ENCODE measurements at places on chromosomes 11 and 22.
A peak's percentile ranks its signal among the peaks of the same experiment; 100 is the strongest.

GRCh38 chr22:20577045-20577444 lies 69.6 kb downstream of the MED15 start:
- no peak for DNase-seq

DNA sequence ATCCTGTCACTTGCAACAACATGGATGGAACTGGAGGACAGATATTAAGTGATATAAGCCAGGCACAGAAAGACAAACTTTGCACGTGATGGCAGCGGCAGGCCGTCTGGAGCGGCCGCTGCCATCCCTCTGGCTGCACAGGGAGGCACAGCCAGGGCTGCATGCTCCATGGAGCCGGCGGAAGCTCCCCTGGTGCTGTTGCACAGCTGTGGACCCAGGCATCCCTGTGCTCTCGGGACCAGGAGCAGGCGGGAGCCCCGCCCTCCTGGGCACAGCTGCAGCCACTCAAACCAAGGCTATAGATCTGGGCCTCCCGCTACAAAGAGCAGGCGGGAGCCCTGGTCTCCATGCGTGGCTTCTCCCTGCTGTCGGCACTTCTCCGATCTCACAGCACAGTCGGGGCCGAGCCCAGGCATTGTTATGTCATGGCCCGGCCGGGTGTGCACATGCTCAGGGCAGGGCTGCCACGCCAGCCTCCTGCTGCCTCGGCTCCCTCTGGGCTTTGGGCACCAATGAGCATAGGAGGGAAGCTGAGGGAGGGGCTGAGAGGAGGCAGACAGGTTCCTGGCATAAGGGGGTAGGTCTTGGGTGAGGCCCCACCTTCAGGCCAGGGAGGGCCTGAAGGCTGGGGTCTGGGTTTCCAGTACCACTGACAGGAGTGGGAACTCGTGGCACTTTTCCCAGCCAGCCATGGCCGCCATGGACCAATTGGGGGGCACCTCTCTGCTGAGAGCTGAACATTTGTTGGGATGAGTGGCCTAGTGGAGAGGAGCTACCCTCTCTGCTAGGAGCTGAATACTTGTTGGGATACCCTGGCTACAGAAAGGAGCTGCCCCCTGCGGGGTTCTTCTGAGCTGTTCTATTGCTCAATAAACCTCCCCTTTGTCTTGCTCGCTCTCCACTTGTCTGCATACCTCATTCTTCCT lies 16.7 kb downstream of the RRP8 start:
- no peak for DNase-seq

- DNase-seq = no peak
These were observed at the start of gene LMO2 for GRCh38 chr11:33891714-33892327. LMO2 (minus strand) TSS chr11:33892076; CDS start chr11:33869716, 22,360 bp downstream.

- DNase-seq = no peak
These were observed 86.7 kb upstream of the DDI1 start for GRCh38 chr11:103949781-103950180.

- no peak for DNase-seq
These were observed 54.6 kb upstream of the OR5P2 start for GRCh38 chr11:7851391-7851790.

DNA sequence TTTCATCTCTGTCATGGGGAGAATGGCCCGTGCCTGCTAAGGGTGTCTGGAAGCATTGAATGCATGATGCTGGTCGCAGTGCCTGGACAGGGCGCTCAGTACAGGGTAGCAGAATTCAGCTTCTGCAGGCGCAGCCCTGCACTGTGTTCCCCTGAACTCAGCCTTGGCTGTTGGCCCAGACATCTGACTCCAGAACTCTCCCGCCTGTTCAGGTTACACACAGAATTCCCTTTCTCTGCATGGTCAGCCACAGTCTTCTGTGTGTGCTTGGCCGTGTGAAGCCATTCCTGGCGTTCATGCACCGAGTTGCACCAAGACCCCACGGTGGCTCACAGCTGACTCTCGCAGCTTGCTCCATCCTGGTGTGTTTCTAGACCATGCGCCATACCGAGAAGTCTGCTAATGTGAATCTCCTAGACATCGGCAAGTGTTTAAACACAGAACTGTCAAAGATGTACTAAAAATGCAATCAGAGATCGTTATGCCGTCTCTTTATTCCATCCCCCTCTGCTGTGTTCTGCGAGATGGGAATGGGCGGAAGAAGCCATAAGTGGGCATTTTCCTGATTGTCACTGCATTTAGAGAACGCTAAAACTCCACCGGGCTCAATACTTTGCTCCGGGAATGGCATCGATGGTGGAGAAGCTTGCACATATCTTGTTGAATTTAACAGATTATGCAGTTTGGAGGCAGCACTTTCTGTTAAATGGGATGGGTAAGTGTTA lies 55.6 kb downstream of the MPPED1 start:
- no peak for DNase-seq

DNA sequence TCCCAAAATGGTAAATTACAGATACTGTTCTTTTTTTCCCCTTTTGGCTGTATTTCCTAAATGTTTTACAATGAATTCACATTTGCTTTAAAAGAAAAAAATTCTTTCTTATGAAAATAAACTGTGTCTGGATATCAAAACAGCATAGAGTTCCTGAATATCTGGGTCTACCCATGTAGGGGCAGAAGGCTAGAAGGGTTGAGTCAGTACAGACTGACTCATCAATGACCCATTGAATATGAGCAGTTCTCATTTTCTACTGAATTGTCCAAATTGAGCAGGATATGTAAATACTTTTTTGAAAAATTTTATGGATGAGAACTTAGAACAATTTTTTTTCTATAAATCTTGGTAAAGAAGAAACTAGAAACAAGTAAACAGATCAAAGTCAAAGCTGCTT lies 16.3 kb upstream of the C11orf87 start:
- no peak for DNase-seq

GRCh38 chr22:17260950-17261349 lies 41.7 kb upstream of the ADA2 start:
- no peak for DNase-seq

DNA sequence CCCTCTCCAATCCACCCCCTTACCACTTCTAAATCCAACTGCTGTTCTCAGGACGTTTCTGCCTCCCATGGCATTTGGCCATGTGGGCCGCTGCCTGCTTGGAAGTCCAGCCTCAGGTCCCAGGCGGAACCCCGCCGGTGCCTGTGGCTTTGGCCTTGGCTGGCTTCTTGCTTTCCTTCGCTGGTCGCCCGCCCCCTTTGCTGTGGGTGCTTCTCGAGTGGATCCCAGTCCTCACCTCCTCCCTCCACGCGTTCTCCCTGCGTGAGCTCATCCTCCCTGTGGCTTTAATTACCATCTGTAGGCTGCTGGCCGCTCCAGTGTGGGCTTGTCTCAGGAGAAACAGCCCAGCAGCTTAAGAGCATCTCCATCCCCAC lies 111.7 kb downstream of the NECTIN1 start:
- no peak for DNase-seq

- no peak for DNase-seq
These were observed 15.4 kb upstream of the TUBA8 start for GRCh38 chr22:18095101-18095805.

- DNase-seq = peak; percentile 2
These were observed 31.7 kb upstream of the OAF start for GRCh38 chr11:120179057-120179672.

GRCh38 chr22:27283714-27284113 lies 517.8 kb downstream of the MN1 start:
- DNase-seq = no peak

DNA sequence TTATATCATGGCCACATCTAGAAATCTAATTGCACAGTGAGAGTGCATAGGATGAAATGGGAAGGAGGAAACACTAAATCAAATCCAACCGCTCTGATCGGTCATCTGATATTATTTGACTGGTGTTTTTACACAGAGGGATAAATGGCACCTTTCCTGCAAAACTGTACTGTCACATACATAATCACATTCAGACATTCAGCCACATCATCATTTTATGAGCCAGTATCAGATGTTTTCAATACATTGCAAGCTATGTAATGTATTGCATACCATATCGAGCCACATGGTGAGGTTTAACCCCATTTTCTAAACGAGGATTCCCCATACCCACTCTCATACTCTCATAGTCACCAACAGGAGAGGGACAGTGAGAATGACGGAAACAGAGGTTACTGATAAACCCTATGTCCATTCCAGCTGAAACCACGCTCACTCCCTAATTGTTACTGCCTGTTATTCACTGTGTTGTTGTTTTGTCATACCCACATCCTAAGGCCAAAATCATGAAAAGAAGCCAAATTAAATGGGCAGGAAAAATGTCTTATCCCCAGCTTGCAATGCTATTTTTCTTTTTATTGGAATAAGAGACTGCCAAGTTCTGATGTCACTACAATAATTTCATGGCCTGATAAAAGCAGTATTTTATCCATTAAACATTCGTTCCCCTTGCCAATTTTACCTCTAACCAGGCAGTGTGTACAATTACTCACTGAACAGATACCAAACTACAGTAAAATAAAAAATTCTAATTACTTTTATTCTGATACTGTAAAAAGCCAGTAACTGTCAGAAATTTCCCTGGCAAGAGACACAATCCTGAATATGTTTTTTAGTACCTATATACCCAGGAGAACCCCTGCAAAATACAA lies 9.0 kb downstream of the CDON start:
- DNase-seq = no peak

- DNase-seq = no peak
These were observed 81.9 kb downstream of the BDNF start for GRCh38 chr11:27618281-27618915.

- DNase-seq = peak; percentile 88
These were observed 398 bp upstream of the ATG16L2 start for GRCh38 chr11:72813740-72814285.

- peak; percentile 95 for DNase-seq
These were observed at the start of gene BCL2L13 for GRCh38 chr22:17638432-17639246. BCL2L13 (plus strand) TSS chr22:17638757; CDS start chr22:17655712, 16,955 bp downstream.

GRCh38 chr11:26891501-26891900 lies 102.4 kb upstream of the FIBIN start:
- DNase-seq = no peak

- DNase-seq = no peak
These were observed 73.5 kb upstream of the GRAMD1B start for GRCh38 chr11:123356539-123356938.

DNA sequence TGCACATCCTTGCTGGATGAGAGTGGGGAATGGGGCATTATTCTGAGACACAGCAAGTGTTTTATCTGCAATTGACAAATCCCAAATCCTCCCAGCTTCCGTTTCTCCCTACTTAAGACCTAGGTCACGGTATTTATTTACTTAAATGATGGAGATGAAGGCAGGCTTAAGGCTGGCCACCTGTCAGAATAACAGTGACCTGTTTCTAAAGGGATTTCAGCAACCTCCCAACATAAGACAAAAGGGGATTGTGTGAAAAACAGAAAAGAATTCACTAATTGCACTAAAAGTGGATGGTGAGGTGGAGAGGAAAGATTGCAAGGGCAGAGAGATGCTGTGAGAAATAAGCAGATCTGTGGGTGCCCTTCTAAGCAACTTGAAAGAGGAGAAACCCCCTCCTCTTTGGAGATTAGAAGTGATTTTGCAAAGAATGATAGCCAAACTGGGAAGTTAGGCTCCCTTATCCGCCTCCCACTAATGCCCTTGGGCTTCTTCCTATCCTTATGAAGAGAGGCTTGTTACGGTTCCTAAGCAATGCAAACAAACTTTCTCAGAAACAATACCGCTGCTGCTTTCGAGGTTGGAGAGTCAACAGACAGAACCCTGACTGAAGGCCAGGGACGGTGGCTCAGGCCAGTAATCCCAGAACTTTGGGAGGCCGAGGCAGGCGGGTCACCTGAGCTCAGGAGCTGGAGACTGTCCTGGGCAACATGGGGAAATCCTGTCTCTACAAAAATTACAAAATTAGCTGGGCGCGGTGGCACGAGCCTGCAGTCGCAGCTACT lies 84.3 kb downstream of the ARL14EP start:
- DNase-seq = no peak

DNA sequence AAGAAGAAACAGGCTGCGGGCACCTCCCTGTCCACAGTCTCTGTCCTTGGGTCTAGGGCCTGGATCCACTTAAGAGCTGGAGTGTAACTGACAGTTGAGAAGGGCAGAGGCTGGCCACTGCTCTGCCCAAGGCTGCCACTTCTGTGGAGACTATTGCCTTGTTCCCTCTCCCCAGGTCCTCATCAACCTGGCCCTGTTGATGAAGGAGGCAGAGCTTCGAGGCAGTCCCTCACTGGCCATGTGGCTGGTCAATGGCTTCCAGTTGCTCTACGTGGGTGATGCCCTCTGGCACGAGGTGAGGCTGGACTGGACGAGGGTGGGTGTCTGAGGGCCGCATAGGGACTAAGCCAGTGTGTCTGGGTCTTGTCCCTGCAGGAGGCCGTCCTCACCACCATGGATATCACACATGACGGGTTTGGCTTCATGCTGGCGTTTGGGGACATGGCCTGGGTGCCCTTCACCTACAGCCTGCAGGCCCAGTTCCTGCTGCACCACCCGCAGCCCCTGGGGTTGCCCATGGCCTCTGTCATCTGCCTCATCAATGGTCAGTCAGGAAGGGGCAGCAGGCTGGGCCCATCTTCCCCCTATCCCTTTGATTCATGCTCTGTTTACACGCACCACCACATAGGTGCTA lies 2.8 kb downstream of the ZNHIT2 start:
- DNase-seq = no peak

- DNase-seq = no peak
These were observed 35.6 kb downstream of the FBLN1 start for GRCh38 chr22:45538281-45538680.

DNA sequence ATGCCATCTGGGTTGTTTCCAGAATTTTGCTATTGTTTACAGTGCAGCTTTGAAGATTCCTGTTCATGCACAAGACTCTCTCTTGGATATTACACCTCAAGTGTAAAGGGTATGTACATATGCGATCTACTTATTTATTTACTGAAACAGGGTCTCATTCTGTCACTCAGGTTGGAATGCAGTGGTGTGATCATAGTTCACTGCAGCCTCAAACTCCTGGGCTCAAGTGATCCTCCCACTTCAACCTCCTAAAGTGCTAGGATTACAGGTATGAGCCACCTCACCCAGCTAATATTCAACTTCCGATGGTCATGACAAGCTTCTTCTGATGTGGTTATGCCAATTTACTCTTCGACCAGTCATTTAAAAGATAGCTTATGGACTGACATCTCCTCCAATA lies 158.1 kb upstream of the PITPNB start:
- DNase-seq = no peak

DNA sequence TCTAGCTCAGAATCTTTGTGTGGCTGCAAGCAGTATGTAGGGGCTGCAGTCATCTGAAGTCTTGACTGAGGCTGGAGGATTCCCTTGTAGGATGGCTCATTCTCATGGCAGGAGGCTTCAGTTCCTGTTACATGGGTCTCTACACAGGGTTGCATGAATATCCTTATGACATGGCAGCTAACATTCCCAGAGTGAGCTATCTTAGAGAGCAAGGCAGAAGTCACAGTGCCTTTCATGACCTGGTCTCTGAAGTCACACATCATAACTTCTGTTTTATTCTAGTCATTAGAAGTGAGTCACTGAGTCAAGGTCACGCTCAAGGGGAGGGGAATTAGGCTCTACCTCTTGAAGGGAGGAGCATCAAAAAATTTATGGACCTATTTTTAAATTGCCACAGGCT lies 10.3 kb upstream of the SPON1 start:
- DNase-seq = no peak

Data from GM13976 (cell line).